ENCODE measurements at places on chromosomes 12 and 14.

DNA sequence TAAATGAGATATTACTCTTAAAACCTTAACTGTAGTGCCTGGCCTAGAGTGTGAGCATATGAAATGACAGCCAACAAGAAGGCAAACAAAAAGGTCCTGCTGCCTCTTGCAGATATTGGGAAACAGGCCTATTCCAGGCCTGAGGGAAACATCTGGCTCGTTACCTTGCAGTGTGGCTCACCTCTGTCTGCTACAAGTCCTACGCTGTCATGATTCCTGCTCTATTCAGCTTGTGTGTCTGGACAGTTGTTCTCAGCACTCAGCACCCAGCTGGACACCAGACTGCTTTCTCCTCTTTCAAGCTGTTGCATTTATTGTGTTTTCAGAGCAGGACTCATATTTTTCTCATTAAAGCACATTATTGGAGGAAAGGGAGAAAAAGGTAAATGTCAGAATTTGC, 113.5 kb downstream of the TMTC2 start:
- DNase-seq = no peak

- DNase-seq = peak; percentile 94
These were observed 188.9 kb upstream of the FOXG1 start for GRCh38 chr14:28577711-28578131.

DNA sequence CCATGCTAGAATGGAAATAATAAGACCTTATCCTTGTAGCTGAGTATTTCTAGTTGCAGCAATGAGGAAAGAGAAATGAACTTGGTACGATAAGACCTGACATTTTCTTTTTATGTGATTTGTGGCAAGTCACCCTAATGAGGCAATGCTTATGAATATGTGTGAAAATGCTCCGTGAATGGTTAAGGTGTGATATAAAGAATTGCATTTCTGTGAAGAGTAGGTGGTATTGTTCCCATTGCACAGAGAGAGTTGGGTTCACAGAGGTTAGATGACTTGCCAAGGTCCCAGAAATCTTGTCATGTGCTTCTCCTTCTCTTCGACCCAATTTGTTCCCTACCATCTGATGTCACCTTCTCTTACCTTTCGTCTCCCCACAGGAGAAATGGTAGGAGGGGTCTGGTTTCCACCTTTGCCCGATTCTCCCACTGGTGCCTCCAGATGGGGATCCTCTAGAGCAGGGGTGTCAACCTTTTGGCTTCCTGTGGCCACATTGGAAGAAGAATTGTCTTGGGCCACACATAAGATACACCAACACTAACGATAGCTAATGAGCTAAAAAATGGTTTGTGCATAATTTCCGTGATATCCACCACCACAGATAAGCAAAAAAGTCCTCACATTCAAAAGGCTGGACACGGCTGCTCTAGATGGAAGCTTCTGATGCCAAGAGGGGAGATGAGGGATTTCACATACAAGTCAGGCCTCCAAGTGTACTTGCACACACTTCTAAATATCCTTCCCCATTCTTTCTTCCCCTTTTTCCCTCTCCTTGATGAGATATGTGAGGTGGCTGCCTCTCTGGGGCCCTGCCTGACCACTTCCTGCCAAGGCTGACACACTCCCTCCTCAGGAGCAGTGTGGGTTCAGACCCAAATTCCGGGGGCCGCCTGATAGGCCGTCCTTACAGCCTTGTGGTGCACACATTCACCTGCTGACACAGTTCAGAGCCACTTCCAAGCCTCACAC, 96.1 kb downstream of the PLXNC1 start:
- DNase-seq = no peak

- DNase-seq = no peak
These were observed 882.3 kb downstream of the LRFN5 start for GRCh38 chr14:42488965-42489364.

DNA sequence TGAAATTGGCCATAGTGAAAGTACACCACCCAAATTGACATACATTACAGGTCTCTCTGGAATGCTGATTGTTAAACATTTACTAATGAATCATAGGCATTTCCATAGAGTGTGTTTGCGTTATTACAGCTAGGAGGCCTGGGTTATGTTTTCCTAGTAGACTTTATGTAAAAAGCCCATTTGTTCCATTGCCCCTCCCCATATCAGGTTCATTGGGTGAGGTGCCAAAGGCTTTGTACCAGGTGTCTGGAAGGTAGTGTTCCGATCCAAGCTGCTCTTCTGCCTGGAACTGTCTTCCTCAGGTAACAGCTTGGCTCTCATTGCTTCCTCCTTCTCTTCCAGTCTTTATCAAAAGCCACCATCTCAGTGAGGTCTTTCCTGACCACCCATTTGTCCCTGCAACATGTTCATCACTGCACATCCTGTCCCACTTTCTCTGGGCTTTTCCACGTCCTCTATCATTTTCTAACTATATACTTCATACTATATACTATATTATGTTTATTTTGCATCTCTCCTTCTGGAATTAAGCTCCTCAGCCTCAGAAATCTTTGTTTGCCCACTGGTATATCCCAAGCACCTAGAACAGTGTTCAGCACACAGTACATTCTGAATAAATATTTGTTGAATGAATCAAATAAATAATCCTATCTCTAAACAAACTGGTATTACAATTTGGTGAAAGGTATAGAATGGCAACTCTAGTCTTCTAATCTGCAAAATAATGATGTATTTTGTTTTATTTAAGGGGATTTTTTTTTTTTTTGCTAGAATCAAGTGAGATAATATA, 252.3 kb downstream of the KTN1 start:
- DNase-seq = no peak

GRCh38 chr12:27689558-27690180, 6.6 kb upstream of the REP15 start:
- DNase-seq = no peak

DNA sequence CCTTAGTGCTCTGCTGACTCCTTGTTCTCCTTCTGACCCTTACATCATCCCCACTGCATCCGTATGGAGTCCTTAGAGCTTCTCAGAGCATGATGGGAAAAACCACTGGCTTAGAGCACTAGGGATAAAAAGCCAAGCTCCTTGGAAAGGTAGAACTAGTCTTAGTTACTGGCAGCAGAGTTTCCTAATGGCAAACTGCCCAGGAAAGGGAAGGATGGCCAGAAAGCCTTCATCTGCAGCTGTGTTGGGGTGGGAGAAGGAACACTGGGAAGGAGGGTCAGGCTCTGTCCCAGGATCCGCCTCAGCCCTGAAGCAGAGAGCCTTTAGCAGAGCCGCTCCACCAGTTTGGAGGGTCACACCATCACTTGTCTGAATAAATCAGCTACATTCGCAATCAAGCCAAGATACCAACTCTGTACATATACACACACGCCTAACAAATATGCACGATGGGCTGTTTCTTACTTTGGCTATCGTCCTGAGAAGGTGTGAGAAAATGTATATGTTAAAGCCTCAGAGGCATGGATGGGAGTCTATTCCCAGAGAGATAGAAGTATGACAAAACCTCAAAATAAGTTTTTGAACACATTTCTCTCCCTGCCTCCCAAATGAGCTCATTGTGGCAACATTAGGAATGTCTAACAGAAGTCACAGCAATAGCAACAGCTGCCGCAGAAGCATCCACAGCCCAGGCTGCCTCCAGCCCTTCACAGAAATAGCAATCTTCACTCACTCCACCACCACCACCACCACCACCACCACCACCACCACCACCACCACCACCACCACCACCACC, 18.6 kb upstream of the GALNT8 start:
- peak; percentile 1 for DNase-seq

GRCh38 chr12:123471374-123472068, 13.6 kb downstream of the SNRNP35 start:
- DNase-seq = peak; percentile 64

GRCh38 chr14:68932231-68932630, 46.9 kb downstream of the ACTN1 start:
- DNase-seq = peak; percentile 80

- DNase-seq = no peak
These were observed 19.1 kb upstream of the DCP1B start for GRCh38 chr12:2023365-2023764.

DNA sequence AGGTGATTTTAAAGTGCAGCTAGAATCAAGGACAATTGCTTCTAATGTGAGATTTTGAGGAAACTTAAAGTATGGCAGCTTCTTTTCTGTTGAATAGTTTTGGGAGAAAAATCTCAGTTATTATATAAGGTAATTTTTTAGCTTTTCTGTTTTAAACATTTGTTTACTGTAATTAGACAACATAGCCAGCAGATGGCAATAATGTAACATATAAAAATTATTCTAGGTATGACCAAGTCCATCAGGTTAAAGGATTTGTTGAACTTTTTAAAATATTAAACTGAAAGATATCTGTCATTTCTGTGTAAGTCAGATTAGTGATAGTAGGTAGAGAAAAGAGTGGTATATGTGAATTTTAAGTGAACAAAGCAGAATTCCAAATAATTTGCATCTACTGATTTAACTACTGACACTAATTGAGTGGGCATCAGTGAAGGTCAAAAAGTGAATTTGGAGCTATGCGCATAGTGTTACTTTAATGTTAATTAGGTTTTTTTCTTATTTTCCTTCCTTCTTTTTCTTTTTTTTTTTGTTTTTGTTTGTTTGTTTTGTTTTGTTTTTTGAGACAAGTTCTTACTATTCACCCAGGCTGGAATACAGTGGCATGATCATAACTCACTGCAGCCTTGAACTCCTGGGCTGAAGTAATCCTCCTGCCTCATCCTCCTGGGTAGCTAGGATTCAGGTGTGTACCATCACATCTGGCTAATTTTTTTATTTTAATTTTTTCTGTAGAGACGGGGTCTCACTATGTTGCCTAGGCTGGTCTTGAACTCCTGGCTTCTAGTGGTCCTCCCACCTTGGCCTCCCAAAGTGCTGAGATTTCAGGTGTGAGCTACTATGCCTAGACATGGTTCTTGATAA, 18.6 kb downstream of the PRORP start:
- no peak for DNase-seq

- peak; percentile 57 for DNase-seq
These were observed 408.9 kb upstream of the FBXO33 start for GRCh38 chr14:39841088-39841487.

GRCh38 chr12:16220120-16220519, 57.4 kb downstream of the SLC15A5 start:
- DNase-seq = no peak

GRCh38 chr12:15152868-15153267, 68.3 kb downstream of the RERG start:
- DNase-seq = peak; percentile 89
